ENCODE measurements at places on chromosomes 1 and 21.

- peak; percentile 79 for DNase-seq
Measured at GRCh38 chr1:42922687-42923366, 35.8 kb downstream of the SLC2A1 start.

GRCh38 chr21:39866093-39866492 is 1.1 kb upstream of the PCP4 start:
- DNase-seq: no peak

DNA sequence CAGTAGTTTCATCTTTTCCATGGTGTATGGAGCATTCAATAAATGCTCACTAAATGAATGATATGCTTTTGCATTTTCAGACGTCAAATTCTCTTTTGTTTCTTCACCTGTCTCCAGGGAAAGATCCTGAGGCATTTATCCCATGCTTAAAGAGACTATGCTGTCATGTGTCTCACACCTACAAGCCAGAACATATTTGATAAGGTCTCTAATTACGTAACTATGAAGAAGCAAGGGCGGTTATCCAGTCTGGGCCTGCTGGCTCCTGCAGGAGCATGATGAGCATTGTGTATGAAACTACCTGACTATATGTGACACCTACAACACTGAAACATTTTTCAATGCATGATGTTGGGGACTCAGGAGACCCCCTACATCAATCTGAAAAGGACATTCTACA is 51.8 kb downstream of the FBXO42 start:
- DNase-seq: no peak

- no peak for DNase-seq
Measured at GRCh38 chr1:197268012-197268411, at the start of gene CRB1. Gene CRB1 (plus strand): TSS chr1:197268252. CDS start chr1:197268413, 161 bp downstream.

GRCh38 chr1:37732111-37732780 is 32.7 kb downstream of the EPHA10 start:
- DNase-seq: no peak

GRCh38 chr1:171267391-171267790 is 19.1 kb downstream of the FMO1 start:
- no peak for DNase-seq

DNA sequence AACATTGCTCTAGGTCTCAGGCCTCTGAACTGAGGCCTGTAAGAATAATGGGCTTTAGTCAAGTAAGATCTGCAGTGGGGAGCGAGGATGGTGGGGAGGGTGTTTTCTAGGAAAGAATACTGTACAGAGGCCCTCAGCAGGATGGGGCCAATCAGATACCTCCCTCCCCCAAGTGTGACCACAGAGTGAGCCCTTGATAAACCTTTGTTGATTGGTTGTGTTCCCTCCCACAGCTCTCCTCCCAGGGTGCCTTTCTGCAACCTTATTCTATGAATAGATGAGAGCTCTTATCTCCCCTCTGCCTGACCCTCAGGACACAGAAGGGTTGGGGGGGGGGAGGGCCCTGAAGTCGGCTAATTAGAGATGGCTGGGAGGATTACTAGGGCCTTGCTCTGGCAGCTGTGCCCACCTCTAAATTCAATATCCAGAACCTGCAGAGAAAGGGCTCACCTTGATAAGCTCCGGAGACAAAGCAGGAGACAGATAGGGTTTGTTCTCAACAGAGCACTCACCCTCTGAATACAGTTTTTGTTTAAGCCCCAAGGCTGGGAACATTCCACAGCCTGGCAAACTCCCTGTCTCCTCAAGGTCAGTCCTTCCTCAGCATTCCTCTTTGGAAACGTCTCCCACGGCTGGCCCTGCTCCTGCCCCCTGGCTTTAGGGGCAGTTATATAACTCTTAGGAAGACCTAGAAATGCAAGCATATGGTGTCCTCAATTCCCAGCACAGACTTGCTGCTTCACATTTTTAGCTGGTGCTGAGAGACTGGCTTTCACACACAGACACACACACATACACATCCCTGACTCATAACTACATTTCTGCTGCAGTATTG is 42.9 kb downstream of the ATP1A1 start:
- DNase-seq: no peak

- peak; percentile 89 for DNase-seq
Measured at GRCh38 chr1:156123356-156124196, 9.1 kb downstream of the LMNA start.

DNA sequence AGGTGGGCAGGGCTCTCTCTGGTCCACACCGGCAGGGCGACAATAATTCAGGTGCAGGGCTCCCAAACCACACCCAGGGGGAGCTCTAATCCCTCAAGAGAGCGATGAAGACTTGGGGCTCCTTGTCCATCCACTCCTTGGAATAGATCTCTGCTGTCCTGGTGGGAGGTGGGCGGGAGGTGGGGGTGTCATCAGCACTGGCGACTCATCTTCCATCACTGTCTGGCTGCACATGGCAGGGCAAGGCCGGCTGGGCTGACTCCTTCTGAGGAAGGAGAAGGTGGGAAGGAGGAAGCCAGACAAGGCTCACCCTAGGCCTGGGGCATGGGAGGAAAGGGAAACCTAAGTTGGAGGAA is 29.3 kb downstream of the TNNT2 start:
- DNase-seq: no peak

- no peak for DNase-seq
Measured at GRCh38 chr21:31266241-31266640, 77.8 kb downstream of the TIAM1 start.

Data from SW 1271 (cell line).